H9 (cell line): ENCODE measurements at places on chromosomes 1 and 21.

GRCh38 chr1:207221934-207222351, 99.5 kb upstream of the CD55 start:
- no peak for DNase-seq

GRCh38 chr21:45467221-45467779, 62.3 kb downstream of the COL18A1 start:
- DNase-seq, result no peak

DNA sequence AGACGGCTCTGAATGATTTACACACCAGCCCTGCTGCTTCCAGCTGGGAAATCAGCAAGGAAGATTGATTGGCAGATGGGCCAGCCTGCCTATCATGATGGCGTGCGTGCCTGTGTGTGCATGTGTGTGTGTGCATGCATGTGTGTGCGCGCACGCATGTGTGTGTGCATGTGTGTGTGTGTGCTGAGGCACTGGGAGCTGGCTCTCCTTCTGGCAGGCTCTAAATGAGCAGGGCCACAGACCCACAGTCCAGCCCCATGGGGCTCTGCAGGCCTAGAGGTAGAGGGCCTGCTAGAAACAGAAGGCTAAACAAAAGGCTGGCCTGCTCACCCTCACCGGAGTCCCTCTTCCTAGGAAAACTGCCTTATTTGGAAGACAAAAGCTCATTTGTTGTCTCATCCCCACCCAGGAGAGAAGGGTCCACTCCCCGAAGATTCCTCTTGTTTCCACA, 6.0 kb downstream of the KLHDC8A start:
- peak; percentile 76 for DNase-seq

- DNase-seq, result no peak
Observed at GRCh38 chr1:74396933-74397332, 115.5 kb downstream of the LRRC53 start.

DNA sequence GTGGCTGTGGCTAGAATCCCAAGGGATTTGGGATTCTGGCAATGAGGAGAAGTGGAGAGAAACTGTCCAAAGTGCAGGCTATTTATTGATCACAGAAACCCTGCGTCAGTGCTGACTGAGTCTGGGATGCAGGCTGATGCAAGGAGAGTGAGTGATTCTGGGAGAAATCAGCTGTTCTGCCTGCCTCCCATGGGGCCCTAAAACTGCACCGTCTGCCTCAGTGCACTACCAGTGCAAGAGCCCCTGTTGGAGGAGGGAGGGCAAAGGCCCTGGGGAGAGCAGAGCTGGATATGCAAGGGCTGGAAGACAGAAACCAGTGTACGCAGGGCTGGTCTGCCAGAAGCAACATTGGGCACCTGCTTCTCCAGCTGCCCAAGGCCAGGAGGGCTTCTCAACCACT, 42.6 kb downstream of the C1orf198 start:
- DNase-seq, result no peak
